ENCODE measurements at places on chromosomes 5 and 9.
A peak's percentile ranks its signal among the peaks of the same experiment; 100 is the strongest.

- DNase-seq: no peak
Observed at GRCh38 chr5:176743868-176744583, 66.3 kb upstream of the UNC5A start.

DNA sequence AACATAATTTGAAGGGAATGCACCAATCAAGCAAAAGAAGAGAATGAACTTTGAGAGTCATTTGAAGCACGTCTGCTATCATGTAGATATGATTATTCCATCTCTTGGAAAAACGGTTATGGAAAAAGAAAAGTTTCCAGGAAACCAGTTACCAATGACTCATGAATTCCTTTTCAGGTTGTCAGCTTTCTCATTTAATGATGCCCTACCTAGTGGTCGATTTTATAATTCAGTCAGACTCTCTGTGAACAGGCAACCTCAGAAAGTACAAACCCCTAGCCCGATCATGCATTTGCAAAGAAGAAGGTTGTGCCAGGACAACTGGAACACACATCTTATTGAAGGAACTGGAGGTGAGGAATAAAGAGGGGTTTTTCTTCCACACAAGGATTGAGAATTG is 355.1 kb upstream of the GRIA1 start:
- DNase-seq: no peak

DNA sequence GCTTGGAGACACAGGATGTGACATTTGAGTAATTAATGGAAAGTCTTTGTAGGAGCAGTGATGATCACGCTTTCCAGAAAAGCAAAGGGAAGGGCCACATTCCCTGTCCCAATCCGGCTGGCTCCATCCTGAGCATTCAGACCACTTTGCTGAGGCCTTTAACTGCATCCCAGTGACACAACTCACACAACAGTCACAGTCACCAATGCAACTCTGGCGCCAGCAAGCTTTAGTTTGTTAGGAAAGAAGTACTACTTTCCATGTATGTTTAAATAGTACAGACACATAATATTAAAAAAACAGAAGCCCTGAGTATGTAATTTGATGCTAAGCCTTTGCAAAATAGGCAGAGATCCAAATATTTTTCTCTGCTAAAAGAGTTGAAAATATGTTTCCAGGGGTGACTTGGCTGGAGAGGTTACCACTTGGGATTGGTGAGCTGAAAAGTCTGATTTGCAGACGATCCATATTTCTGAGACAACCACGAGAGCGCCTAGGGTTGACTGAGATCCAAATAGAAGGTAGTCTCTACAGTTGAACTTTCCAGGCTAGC is 31.7 kb upstream of the GAS1 start:
- DNase-seq: no peak

- DNase-seq: no peak
Observed at GRCh38 chr9:81461196-81461595, 228.2 kb downstream of the TLE1 start.

- DNase-seq: no peak
Observed at GRCh38 chr9:2991292-2991691, 147.4 kb upstream of the PUM3 start.

DNA sequence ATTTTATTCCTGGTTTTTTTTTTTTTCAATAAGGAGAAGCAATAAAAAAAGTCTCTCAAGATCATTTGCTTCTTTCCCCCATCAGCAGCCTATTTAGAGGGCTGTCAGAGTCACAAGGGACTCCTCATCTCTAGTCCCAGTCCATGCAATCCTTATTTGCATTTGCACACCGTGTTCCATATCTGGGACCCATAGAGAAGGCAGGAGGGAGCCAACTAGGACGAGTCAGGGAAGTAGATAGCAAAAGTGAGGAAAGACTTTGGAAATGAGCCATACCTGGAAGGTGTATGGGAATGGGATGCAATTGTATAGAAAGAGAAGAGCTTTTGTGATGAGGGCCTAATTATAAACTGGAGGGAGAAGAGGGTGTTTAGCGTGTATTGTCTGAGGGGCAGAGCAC is 160.0 kb downstream of the PIK3R1 start:
- DNase-seq: no peak

DNA sequence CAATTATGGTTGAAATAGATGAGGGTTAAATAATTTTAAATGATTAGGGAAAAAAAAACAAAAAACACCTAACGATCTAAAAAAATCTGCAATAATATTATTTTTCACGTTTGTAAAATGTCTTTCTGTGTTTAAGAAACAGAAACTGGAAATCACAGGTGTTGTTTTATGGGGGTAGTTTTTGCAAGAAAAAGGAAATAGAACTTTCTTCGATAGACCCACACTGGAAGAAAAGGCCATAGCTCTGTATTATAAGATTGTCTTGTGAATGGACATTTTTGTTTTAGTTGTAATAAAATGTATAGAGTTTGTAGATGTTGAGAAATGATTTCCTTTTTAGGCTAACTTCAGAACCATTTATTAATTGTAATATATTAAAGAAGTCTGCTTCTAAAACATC is 5.5 kb downstream of the CSNK1G3 start:
- no peak for DNase-seq

GRCh38 chr5:79329453-79329852 is 93.5 kb downstream of the JMY start:
- no peak for DNase-seq

DNA sequence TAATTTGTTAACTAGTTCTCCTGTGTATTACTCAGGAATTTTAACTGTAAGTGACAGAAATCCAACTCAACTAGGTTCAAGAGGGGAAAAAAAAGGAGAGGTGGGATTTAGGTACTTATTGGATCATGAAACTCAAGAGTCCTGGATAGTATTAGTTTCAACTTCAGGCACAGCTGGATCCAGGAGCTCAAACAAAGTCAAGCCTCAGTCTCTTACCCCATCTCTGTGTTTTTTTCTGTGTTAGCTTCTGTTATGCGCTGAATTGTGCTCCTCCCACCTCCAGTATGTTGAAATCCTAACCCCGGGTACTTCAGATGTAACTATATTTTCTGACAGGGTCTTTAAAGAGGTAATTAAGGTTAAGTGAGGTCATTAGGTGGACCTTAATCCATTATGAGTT is 53.5 kb downstream of the SMIM23 start:
- DNase-seq: no peak

DNA sequence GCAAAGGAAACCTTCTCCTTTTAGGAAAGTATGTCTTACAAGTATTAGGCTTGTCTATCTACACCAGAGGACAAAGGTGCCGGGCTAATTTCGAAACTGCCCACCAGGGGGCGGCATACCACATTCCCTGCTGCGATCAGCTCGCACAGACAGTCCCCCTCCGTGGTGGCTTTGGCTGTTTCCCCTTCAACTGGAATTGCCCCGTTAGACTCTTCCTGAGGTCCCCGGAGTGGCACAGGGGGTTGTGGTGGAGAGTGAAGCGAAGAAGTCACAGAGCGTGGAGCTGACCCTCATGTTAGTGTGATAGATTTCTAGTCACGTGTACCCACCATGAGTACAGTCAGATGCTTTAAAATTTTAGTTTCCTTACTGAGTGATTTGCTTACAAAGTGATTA is 17.5 kb downstream of the PTTG1 start:
- peak; percentile 89 for DNase-seq

DNA sequence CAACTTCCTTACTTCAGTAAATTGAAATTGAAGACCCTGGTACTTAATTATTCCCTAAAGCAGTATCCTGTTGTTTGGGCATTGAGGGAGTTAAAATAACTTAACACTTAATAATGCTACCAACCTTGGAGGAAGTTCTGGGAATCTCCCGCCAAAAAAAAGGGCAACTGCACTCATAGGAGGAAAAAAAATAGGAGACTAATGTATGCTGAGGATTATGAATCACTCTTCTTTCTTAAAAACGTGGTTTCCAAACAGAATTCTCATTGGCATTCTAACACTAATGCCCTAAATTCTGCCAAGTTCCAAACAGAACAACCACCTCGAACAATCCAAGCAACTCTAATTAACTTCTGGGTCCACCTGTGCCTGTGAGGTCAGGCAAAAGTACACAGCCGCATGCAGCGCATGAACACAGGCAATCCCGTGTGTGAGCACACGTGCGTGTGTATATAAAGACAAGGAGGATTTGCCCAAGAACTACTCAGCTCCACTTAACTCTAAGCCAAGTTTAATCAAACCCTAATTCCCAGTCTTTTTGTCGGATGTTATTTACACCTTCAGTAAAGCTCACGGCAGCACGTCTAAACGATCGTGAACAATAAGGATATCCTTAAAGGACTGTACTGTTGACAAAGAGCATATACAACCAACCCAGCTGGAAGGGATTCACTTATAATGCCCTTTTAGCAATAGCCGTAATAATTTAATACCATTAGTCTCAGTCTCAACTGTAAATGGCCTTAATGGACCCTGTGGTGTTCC is 78.4 kb downstream of the EBF1 start:
- DNase-seq: no peak

- DNase-seq: no peak
Observed at GRCh38 chr5:181152406-181152805, 5.0 kb downstream of the OR2V2 start.

DNA sequence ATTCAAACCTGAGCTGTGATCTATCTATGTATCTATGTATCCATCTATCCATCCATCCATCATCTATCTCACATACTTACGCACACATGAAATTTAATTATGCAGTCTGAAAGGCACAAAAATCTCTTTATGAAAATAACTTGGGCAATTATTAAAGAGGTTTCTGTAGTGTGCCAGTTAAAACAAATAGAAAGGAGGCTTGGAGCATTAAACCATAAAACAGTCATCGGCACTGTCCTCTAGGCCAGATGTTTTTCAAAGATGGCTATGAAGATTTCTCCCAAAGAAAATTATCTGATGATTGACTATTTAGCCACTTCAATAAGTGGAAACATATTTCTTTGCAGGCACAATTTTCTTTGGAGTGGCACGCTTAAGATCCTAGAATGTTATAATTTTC is 392.5 kb upstream of the RPS23 start:
- no peak for DNase-seq

DNA sequence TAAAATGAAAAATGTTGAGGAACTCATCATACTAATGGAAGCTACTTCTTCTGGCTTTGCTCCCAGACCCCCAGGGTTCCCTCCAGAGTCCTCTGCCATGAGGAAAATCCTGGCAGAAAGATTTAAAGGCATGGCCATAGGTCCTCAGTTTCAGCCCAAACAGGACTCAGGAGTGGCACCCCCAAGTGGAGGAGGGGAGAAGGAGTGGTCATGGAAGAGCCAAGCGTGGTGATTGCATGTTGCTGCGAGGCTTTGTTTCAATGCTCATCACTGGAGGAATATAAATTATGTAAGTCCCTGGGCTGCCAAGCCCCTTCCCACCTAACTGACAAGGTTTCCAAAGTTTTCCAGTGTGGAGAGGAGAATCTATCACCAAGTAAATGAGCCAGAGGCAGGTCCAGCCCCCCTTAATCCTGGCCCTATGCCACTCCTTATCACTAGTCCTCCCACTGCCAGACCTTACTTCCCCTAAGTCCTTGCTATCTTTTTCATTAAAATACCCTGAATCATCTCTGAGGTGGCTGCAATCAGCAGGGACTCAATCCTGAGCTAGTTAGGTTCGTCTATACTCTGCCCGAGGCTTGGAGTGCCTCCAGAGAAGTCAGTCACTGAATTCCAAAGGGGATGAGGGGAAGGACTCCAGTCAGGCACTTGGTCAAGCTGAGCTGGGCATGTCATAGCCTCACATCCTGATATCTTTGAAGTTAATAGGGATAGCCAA is 70.7 kb upstream of the TAF1L start:
- no peak for DNase-seq

GRCh38 chr9:111451570-111451969 is 32.6 kb downstream of the ECPAS start:
- no peak for DNase-seq

GRCh38 chr5:159181152-159181551 is 28.2 kb downstream of the RNF145 start:
- no peak for DNase-seq
